D341Med (cell line): ENCODE measurements at places on chromosomes 7 and 10.

GRCh38 chr10:3213758-3214515 lies 41.4 kb upstream of the PITRM1 start:
- no peak for DNase-seq

- DNase-seq = no peak
Measured at GRCh38 chr10:122864901-122865300, 14.5 kb downstream of the FAM24B start.

DNA sequence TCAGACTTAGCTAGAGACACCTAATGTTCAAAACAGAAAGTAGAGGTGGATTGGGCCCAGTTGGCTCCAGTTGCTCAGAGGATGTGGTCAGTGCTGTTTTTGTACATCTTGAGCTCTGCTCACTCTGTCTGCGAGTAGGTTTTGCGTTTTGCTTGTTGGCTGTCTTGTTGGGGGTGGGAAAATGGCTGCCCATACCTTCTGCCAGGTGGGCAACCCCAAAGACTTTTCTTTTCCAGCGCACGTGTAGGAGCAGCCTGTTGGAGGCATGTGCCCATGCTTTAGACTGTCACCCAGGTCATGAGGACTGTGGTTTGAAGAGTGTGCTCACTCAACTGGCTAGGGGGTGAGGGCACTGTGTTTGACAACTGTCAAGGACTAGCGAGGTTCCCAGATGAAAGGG lies 73.9 kb downstream of the KAT6B start:
- DNase-seq = no peak

GRCh38 chr7:50837965-50838364 lies 55.3 kb upstream of the GRB10 start:
- DNase-seq = no peak

DNA sequence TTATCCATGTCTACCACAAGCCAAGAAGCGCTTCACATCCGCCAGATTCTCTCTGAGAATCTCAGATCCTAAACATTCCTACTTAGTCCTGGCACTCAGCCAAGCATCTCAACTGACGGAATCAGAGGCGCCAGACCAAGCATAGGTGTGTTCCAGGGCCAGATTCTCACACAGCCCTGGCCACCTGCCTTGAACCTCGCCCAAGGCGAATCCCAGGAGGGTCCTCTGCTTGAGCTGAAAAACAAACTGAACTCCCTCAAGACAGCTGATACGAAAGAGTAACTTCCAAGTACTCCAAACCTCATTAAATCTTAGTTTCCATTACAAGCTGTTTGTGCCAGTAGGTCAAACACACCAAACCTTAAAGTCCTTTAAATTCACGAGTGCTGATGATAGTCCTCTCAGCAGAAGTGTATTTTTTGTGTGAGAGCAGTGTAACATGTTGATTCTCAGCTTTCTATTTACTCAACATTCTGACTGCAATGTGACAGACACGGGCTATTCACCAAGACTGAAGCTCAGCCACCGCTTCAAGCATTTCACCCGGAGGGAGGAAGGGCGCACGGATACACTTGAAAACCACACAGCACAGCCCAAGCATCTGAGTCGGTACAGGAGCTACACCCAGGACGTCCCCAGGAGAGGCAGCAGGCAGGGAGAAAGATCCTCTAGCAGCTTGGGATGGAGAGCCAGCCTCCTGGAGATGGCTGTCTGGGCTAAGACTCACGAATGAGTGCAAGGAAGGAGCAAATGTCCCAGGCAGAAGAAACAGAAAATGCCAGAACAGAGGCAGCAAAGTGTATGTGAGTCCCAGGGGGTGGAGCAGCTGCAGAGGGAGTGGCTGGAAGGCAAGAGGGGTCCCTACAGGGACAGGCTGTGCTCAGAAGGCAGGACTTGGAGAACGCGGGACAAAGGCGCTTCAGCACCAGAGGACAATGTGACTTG lies 6.0 kb downstream of the PARD3 start:
- no peak for DNase-seq

DNA sequence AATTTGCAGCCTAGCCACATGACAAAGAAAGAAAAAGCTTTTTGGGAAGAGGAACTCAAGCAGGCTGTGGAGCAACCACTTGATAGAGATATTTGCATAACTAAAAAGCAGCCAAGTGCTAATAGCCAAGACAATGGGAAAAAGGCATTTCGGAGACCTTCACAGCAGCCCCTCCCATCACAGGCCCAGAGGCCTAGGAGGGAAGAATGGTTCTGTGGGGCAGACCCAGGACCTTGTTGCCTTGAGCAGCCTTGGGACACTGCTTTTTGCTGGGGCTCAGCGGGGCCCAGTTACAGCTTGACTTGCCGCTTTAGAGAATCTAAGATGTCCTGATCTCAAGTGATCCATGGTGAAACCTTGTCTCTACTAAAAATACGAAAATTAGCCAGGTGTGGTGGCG lies 38.5 kb downstream of the FAM149B1 start:
- no peak for DNase-seq

GRCh38 chr10:113788604-113789083 lies 37.2 kb downstream of the PLEKHS1 start:
- no peak for DNase-seq

DNA sequence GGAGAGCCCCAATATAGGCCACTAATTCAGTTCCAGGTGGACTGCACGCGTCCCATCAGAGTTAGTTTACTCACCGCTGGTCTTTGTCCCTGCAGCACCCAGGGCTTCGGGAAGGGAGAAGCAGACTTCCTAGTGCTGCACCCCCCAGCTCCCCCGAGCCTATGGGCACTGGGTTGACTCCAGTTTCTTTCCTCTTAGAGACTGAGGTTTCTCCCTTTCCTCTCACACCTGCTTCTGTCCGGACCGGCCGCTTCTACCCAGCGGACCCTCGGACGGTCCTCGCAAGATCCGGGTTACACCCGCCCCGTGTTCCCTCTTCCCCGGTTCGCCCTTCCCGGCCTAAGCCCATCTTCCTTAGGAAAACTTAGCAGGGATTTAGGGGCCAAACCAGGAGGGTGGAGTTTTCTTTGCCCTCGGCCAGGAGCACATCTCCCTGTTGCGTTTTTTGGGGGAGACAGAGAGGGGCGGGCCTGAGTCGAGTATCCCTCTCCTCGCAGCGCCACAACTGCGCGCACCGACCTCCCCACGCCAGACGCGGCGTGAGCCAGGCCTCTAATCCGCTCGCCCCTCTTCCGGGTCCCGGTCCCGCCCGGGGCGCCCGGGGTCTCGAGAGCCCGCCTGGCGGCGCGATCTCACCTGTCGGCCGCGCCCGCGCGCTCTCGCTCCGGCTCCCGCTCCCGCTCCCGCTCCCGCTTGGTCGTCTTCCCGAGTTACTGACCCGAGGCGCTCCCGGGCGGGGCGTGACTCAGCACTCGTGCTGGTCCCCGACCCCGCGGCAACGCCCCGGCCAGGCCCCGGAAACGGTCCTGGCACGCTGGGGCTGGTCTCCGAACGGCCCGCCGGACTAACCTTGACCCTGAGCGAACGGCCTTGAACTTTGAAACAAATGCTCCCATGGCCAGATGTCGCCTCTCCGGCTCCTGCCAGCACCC lies at the start of gene AIFM2:
TSS of gene AIFM2 (minus strand) at position 728 of the 932 bp plus-strand sequence. CDS start 8,741 bp downstream, outside the sequence.
- DNase-seq = no peak

DNA sequence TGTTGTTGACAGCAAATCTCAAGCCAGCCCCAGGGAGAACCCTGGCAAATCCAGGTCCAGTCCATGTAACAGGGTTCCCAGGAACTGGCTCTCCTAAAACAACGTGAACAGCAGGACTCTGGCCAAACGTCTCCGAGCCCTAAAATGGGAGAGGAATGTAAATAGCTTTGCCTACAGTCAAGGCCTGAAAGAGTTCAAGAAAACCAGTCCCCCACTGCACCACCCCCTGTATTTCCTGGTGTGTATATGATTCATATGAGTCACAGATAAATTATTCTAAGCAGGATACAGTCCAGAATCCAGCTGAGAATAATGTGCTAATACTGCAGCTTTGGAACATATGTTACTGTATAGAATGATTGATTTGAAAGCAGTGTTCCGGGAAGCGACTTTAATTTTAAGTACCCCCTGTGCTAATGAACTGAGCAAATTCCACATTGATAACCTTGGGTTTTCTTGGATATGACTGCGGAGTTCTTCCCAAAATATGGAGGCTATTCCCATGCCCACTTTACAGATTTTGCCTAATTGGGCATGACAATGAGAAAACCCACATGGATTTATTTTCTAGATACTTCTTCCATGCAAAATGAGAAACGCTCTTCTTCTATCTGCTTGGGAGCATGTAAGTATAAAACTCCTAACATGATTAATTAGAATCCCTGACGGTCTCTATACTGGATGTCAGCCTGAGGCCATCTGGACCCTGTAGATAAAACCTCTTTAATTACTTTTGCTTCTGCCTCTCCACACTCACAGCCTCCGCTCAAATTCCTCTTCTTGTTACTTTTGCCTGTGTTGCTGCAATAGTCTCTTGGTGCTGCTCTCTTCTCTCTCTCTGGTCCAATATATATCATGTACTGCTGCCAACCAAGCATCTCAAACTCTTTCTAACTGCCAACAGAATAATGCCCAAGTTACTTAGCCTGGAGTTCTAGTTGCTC lies 50.2 kb downstream of the LAMB4 start:
- DNase-seq = peak; percentile 50

DNA sequence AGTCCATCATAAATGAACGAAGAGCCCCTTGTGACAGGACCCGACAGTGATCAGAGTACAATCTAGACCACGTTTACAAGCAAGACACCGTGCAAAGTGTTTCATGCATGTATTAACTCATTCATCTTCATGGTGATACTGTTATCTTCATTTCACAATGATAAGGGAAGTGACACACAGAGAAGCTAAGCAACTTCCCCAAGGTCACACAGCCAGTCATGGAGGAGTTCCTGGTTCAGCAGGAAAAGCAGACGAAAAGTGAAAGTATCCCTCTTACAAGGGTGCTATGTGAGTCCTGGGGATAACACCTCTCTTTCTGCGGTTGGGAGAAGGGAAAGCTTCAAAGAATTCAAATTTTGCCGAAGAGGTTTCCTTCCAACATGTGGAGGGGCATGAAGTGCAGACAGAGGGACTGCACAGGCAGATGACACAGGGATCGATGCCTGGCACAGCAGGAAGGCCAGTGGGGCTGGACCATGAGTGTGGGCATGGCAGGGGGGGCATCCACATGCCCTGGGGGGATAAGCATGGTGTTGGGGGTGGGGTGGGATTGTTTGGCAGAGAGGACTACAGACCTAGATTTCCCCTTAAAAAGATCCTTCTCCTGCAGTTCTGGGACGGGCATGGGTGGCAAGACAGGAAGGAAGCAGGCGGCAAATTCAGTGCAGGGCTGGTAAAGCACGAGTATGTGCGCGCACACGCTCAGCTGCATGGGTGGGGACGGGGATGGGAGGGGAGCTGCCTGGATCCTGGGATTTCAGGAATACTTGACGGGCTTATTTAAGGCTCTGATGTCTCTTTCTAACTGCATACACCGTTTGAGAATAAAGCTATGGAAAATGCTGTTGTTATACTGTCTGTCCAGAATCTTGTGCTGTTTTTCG lies 33.5 kb upstream of the DDC start:
- DNase-seq = no peak

DNA sequence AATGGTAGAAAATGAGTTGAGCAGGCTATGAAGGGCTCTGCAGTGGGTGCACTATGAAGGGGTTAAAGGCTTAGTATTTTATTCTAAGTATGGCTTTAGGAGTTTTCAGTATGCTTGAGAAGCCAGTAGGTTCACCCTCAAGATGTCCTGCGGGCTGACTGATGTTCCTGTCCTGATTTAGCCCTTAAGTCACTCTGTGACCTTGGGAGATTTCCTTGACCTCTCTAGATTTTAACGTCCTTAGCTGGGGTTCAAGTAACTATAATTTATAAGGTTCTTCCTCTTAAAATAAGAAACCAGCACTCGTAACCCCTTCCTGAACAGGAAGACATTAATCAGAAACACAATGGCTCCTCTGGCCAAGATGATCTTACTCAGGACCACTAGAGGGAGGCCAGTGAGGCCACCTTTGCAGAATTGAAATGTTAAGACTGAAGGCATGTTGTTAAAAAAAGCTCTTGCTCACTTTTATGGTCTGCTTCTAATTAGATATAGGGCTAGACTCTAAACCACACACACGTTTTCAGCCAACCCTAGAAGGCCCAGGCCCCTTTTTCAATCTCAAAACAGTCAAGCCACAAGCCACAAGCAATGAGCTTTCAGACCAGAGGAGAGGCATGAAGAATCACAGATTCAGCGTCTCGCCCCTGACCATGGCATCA lies 41.9 kb downstream of the CDK1 start:
- DNase-seq = no peak

DNA sequence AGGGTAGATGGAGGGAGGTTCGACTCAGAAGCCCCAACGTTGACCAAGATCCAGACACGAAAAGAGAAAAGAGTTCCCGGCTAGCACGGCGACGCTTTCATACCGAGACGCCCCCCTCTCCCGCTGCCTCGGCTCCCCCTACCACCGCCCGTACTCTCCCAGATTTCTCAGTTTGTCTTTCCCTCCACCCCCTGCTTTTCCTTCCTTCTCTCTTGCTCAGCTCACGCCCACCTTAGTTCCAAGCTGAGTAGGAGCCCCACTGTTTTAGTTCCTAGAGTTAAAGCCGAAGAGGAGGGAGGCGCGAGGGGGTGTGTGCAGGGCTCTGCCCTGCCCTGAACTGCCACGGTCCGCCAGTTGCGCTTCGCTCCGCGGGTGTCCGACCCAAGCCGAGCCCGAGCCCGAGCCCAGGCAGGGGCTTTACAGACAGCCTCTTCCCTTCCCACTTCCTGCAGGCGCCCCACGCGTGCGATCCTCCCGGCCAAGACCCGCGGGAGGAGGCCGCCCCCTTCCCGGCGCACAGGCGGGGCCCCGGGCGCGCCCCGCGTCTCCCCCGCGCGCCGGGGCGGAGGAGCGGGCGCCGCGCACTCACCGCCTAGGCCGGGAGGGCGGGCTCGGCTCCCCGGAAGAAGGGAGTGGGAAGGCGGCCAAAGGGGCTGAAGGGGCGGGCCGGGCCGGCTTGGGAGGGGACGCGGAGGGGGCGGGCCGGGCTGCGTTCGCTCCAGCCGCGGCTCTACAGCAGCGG lies at the start of gene EPHB6:
TSS of gene EPHB6 (plus strand) at position 705 of the 742 bp plus-strand sequence. CDS start 8,152 bp downstream, outside the sequence.
- DNase-seq = peak; percentile 83

DNA sequence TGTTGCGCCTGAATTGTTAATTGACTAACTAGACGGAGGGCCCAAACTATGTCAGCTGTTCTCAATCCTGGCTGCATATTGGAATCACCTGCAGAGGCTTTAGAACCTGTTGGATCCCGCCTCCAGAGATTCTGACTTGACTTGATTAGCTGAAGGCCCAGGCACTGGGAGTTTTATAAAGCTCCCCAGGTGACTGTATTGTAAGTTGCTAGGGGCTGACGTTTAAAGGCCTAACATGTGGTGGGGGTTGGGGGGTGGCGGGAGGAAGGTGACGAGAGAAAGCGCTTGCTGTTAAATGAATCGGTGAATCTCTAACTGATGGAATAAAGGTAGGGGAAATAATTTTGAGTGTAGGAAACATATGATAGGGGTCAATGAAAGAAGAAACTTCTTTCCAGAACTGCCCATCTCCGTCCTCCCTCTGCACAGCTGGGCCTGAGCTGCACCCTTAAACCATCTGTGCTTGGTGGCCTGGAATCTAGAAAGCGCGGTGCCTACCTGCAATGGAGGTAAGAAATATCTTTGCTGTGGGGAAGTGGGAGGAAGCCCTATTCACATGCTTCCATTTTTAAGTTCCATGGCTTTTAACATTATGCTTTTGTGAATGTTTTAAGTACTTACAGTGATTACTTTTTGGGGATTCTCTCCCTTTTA lies 225.0 kb upstream of the FAM3C start:
- no peak for DNase-seq

- no peak for DNase-seq
Measured at GRCh38 chr10:35516102-35516670, 89.0 kb upstream of the GJD4 start.
